Left lung (tissue), 14 donors: ENCODE measurements at places on chromosomes 3 and 15. TPM values are rescaled to one million over a fixed set of nuclear protein-coding genes. Genes with fewer than 3 reads are reported as not detected.

DNA sequence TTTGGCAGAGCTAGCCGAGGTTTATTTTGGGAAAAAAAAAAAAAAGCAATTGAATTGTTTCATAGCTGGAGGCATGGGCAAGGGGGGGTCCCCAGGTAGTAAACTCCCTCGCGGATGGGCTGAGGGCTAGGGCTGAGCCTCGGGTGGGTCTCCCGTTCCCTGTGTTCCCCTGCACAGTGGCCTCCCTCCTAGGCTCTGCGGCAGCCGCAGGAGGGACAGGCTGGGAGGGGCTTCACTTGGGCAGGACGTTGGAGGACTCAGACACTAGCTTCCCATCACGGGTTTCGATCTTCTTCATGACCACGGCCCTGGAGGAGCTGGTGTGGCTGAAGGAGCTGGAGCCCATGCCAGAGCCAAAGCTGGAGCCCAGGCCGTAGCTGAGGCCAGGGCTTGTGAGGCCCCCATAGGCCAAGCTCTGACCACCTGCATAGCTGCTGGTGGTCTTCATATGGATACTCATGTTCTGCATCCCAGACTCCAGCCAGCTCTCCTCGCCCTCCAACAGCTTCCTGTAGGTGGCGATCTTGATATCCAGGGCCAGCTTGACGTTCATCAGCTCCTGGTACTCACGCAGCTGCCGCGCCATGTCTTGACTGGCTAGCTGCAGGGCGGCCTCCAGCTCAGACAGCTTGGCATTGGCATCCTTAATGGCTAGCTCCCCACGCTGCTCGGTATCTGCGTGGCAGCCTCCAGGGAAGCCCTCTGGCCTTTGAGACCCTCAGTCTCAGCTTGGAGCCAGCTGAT lies 64.0 kb upstream of the CDAN1 start:
- no peak for DNase-seq
- H3K36me3 ChIP-seq: no peaks in the 10 kb centered on the region
- H3K4me1 ChIP-seq: no peaks in the 10 kb centered on the region
- H3K27ac ChIP-seq: no peak overlapping the region
- no peak overlapping the region for H3K4me3 ChIP-seq

GRCh38 chr3:193240436-193240849 lies 579 bp upstream of the PLAAT1 start:
- peak overlapping the region; percentile 30 for H3K4me3 ChIP-seq
- H3K36me3 ChIP-seq: no peaks in the 10 kb centered on the region
- DNase-seq: no peak
- H3K4me1 ChIP-seq: peaks cover 6% of the 10 kb centered on the region
- H3K27ac ChIP-seq: no peak overlapping the region
- peaks cover 7% of the 10 kb centered on the region for H3K27me3 ChIP-seq

GRCh38 chr3:153469162-153469561 lies 307.1 kb downstream of the RAP2B start:
- no peaks in the 10 kb centered on the region for H3K4me1 ChIP-seq

GRCh38 chr3:147393261-147393942 lies 12.9 kb downstream of the ZIC4 start:
- DNase-seq: no peak
- peaks cover 100% of the 10 kb centered on the region for H3K27me3 ChIP-seq
- no peak overlapping the region for H3K4me3 ChIP-seq
- H3K27ac ChIP-seq: no peak overlapping the region

DNA sequence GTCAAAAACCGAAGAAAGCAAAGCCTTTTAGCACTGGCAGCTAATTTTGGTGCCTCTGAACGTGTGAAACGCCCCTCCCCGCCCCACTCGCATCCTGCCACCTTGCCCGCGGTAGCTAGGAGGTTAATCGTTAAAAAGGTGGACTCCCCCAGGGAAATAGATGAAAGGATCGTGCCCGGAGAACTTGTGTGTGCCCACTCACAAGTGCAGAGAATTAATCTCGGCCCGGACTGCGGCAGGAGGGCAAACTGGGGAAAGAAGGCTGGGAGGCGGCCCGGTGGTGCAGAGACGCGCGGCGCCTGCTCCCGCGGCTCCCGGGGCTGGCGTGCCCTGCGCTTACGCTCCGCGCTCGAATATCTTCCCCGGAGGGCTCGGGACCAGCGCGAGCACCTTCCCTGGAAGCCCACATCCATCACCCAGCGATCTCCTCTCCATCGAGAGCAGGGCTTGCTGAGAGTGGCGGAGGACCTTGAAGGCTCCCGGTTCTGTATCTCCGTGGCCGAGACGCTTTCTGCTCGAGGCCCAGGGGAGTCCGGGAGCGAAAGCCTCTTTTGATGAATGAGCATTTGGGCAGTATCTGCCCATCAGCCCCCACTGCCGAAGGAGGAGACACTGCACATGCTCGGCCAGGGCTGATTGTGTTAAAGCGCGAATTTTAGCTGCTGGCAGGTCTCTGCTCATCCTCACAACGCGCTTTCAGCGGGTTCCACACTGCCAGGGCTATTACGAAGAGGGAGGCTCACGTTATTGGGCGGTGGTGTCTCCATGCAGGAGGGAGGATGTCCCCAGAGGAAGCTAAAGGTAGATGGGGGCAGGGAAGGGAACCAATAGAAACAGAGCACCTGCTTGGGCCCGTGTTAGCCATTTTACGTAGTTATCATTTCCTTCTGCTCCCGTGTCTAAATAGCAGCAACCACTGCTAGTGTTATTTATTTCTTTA lies 1.3 kb upstream of the SPTSSB start:
- H3K4me1 ChIP-seq: peaks cover 21% of the 10 kb centered on the region
- peak overlapping the region; percentile 26 for H3K4me3 ChIP-seq
- H3K27ac ChIP-seq: no peak overlapping the region
- peaks cover 60% of the 10 kb centered on the region for H3K27me3 ChIP-seq
- H3K36me3 ChIP-seq: no peaks in the 10 kb centered on the region
- DNase-seq: no peak

DNA sequence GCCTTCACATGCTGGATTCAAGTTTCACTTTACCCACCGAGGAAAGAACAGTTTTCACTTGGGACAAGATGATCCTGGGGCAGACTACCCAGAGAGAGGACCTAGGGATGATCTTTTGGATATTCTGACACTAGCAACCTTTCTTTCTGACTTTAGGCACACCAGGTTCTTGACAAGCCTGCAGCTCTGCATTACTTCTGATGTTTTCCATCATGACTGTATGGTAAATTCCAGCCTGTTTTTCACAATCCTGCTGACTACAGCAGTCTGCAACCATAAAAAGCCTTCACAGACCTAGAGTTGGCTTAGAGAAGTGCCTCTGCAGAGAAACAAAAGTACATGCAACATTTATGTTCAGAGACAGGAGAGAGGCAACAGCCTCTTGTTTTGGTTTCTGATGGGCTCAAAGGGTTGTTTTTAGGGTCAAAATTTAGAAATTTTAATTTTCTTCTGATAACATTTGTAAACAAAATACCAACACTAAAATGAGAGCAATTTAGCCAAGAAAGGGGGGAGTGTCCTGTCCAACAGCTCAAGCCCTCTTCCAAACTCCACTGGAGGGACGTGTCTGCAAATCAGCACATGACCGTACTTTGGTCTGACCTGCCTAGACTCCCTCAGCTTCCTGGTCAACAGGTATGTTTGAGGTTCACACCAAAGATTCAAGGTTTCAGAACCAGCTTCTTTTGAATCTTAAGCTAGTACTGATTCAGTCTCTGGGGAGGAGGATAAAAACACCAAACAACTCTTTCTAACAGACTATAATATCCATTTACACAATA lies 799 bp downstream of the ABI3BP start:
- H3K4me3 ChIP-seq: peak overlapping the region; percentile 31
- DNase-seq: no peak
- H3K27me3 ChIP-seq: no peaks in the 10 kb centered on the region
- H3K36me3 ChIP-seq: no peaks in the 10 kb centered on the region
- peak overlapping the region; percentile 65 for H3K27ac ChIP-seq
- H3K4me1 ChIP-seq: no peaks in the 10 kb centered on the region

DNA sequence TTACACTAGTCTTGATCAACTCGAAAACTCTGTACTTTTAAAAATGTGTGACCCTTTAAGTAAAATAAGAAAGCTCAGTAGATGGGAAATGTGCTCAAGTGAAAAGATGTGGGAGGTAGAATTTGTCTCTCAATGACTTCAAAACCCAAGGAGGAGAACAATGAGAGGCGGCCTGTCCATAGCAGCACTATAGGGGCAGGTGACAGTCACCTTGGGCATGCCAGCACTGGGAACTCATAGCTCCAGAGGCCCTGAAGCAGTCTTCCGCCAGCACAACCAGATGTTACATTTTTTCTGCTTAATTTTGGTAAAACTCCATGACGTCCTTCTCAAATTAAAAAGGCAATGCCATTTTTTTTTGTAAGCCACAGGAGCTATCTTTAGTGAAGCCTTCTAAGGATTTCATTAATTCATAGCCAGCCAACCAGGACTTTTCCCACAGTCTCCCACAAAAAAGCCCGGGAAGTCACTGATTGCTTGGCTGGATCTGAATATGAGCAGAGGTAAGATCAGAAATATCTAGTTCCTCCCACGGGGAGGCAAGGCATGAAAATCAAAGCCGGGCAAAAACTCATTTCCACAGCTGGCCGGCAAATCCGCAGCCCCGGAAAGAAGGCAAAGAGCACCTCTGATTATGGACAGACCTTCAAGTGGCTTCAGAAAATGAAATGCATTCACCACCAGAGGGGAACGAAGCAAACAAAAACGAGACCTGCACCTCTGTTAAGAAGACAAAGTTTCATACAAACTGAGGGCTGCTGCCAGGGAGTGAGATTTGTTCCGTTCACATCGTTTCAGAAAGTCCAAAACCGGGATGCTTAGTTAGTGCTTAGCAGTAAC lies 10.5 kb downstream of the IL17RD start:
- H3K4me1 ChIP-seq: no peaks in the 10 kb centered on the region
- H3K4me3 ChIP-seq: no peak overlapping the region
- no peak for DNase-seq

GRCh38 chr15:27054426-27054825 lies 83.4 kb downstream of the GABRG3 start:
- no peak overlapping the region for H3K27ac ChIP-seq
- H3K27me3 ChIP-seq: no peaks in the 10 kb centered on the region
- H3K4me1 ChIP-seq: no peaks in the 10 kb centered on the region
- no peak for DNase-seq
- no peaks in the 10 kb centered on the region for H3K36me3 ChIP-seq

GRCh38 chr15:74865316-74865715 lies 7.8 kb downstream of the SCAMP2 start:
- H3K27ac ChIP-seq: no peak overlapping the region
- DNase-seq: no peak
- H3K4me3 ChIP-seq: no peak overlapping the region
- peaks cover 60% of the 10 kb centered on the region for H3K4me1 ChIP-seq

DNA sequence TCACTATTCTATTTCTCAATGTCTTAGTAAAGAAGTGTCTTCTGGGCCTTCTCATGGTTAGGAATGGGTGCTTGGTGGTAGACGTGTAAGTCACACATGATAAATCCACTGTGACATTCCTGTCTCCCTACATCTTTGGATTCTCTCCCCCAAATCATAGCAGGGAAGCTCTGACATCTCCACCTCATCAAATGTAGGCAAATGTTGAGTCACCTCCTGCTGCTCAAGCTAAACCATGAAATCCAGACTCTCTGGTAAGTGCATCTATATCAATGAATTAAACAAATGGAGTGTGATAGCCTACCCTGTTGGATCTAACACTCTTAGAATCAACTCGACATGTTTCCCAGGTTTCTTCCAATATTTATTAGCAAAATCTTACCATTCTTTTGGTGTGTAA lies 42.8 kb upstream of the RPL35A start:
- no peaks in the 10 kb centered on the region for H3K27me3 ChIP-seq
- peaks cover 6% of the 10 kb centered on the region for H3K4me1 ChIP-seq
- no peak overlapping the region for H3K4me3 ChIP-seq

- H3K4me1 ChIP-seq: peaks cover 12% of the 10 kb centered on the region
- H3K36me3 ChIP-seq: no peaks in the 10 kb centered on the region
- DNase-seq: peak; percentile 73
- no peak overlapping the region for H3K4me3 ChIP-seq
Observed at GRCh38 chr3:52318186-52318816, 2.2 kb downstream of the DNAH1 start.

DNA sequence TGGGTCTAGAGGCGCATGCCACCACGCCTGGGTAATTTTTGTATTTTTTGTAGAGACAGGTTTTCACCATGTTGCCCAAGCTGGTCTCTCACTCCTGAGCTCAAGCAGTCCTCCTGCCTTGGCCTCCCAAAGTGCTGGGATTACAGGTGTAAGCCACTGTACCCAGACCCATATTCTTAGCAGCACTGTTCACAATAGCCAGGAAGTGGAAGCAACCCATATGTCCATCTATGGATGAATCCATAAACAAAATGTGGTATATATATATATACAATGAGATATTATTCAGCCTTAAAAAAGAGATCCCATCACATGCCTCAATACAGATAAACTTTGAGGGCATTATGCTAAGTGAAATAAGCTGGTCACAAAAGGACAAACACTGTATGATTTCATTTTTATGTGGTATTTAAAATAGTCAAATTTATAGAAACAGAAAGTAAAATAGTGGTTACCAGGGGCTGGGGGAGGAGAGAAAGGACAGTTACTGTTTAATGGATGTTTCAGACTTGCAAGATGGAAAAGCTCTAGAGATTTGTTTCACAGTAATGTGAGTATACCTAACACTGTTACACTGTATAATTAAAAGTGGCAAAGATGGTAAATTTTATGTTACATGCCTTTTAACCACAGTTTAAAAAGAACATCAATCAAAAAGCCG lies 35.7 kb upstream of the GRAMD1C start:
- H3K4me3 ChIP-seq: no peak overlapping the region
- no peaks in the 10 kb centered on the region for H3K36me3 ChIP-seq
- DNase-seq: no peak
- H3K27ac ChIP-seq: no peak overlapping the region
- H3K4me1 ChIP-seq: no peaks in the 10 kb centered on the region
- no peaks in the 10 kb centered on the region for H3K27me3 ChIP-seq

DNA sequence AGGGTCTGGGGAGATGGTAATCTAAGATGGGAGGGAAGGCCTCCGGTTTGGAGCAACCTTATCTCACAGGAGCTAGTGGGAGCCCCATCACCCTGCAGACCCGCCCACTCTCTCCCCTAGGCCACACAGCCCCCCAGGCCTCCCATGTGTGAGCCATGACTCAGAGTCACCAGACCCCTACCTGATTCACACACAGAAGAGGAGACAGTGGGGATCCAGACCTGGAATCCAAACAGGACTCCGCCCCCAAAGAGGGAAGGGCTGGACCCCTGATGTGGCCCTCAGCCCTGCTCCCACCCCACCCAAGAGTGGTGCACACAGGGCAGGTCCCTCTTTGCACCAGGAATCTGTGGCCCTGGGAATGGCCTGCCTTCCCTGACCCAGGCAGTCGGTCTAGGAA lies 97.4 kb downstream of the ADCY5 start:
- no peaks in the 10 kb centered on the region for H3K4me1 ChIP-seq
- DNase-seq: no peak
- H3K27me3 ChIP-seq: peaks cover 30% of the 10 kb centered on the region
- H3K4me3 ChIP-seq: no peak overlapping the region

Gene SH2D7
- 0.69 TPM for polyA plus RNA-seq

Gene CPNE4
- polyA plus RNA-seq: 0.24 TPM

Gene DYNLT2B
- 26.2 TPM for polyA plus RNA-seq

Gene GDPGP1
- polyA plus RNA-seq: 3.8 TPM

Gene CELF6
- 3.3 TPM for polyA plus RNA-seq

Gene ATP10A
- polyA plus RNA-seq: 0.87 TPM

Gene SLC28A1
- 0.18 TPM for polyA plus RNA-seq

Gene SCN5A
- 0.77 TPM for polyA plus RNA-seq

Gene IL12A
- polyA plus RNA-seq: 2.7 TPM

Gene XCR1
- 1.0 TPM for polyA plus RNA-seq
